ENCODE measurements at places on chromosomes 2 and 18.

- DNase-seq: no peak
These were observed 109.9 kb downstream of the DPP4 start for GRCh38 chr2:161964160-161964559.

GRCh38 chr18:76570856-76571255 lies 75.8 kb upstream of the ZNF516 start:
- DNase-seq: no peak

GRCh38 chr2:215386566-215386965 lies 49.3 kb downstream of the FN1 start:
- no peak for DNase-seq

GRCh38 chr2:224084266-224084892 lies 45.3 kb upstream of the SERPINE2 start:
- no peak for DNase-seq

DNA sequence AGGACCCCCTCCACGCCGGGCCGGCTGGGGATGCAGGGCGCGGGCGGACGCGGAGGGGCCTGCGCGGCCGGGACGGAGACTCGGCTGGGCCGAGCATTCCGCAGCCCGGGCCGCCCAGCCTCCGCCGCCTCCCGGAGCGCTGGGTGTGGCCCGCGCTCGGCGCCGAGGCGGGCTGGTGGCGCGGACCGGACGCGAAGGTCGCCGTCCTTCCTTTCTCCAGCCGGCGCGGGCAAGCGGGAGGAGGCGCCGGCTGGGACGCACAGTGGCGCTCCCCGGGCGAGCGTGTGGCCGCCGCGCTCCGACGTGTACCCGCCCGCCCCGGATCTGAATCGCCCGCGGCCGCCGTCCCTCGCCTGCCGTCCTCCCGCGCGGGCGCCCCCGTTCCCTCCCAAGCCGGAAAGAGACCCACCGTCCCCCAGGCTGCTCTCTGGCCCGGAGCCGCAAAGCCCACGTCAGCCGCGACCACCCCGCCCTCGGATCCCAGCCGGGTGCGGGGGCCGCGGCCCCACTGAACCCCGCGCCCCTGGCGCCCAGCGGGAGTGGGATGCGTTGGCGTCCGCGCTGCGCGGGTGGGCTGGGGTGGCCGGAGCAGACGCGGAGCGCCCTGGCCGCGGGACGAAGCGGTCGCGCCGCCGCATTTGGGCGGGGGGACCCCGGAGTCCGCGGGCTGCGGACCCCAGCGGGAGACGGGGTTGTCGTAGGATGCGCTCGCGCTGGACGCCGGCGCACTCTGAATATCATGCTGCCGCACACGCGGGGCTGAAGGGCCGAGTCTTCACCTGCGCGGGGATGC lies 634 bp downstream of the SPATS2L start:
- DNase-seq: peak; percentile 5
